ENCODE measurements at places on chromosomes 11 and 22. TPM values are rescaled to one million over a fixed set of nuclear protein-coding genes. Genes with fewer than 3 reads are reported as not detected.

DNA sequence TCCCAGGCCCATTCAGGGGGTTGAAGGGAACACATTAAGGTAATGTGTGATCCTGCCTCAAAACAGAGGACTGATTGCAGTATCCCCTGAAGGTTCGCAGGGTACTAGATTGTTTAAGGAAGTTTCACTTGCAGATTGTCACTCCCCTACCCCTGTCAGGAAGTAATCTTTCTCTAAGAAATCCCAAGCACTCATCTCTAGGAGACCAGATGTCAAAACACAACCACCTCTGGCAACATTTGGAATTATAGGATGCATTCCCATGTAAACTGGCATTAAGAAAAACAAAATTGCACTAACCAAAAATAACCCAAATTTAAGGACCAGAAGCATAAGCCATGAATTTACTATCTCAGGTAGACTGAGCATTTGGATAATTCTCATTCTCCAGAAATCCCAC is 1.6 kb downstream of the MRPL17 start:
- DNase-seq, result peak; percentile 18

The ANO5 gene
- total RNA-seq, result 3.3 TPM

- no peak for DNase-seq
These were observed 6.9 kb downstream of the FEZ1 start for GRCh38 chr11:125489166-125489565.

The APOL1 gene
- 1.9 TPM for total RNA-seq

DNA sequence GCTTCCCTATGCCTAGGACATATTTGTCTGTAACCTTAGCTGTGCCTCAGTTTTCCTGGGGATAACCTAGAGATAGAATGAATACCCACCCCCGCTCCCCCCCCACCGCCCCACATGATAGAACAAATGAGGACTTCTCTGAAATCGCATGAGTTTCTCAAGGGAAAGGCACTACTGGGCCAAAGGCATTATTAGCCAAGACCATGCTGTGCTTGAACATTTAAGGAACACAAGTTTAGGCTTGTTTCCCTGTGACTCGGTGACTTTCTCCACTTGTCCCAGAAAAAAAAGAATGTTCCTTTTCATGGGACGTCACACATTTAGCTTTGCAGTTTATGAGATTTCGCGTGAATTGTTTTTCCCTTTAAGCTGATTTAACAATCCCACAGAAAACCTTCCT is 51.4 kb upstream of the CRTAM start:
- DNase-seq, result no peak

DNA sequence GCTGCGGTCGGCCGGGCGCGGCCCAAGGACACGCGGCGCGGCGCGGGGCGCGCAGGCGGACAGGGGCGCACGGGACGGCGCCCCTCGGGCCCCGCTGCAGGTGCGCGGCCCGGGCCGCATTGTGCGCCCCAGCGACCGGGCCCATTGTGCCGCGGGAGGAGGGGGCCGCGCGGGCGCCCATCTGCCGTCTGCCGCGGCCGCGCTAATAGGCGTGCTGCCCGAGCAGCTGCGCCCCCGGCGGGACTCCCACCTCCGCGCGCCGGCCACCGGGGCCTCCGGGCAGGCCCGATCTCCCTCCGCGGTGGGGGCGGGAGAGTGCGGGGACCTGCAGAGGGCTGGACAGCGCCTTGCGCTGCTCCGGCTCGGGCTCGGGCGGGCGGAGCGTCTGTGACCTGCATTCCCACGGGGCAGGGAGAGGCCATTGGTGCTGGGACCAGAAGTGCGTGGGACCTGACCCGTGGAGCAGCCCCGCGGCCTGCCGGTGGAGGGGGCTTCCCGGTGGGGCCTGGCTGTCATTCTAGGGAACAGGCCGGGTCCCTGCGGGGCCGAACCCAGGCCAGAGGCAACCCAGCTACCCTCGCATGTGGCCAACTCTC is 933 bp downstream of the BRSK2 start:
- DNase-seq, result no peak

DNA sequence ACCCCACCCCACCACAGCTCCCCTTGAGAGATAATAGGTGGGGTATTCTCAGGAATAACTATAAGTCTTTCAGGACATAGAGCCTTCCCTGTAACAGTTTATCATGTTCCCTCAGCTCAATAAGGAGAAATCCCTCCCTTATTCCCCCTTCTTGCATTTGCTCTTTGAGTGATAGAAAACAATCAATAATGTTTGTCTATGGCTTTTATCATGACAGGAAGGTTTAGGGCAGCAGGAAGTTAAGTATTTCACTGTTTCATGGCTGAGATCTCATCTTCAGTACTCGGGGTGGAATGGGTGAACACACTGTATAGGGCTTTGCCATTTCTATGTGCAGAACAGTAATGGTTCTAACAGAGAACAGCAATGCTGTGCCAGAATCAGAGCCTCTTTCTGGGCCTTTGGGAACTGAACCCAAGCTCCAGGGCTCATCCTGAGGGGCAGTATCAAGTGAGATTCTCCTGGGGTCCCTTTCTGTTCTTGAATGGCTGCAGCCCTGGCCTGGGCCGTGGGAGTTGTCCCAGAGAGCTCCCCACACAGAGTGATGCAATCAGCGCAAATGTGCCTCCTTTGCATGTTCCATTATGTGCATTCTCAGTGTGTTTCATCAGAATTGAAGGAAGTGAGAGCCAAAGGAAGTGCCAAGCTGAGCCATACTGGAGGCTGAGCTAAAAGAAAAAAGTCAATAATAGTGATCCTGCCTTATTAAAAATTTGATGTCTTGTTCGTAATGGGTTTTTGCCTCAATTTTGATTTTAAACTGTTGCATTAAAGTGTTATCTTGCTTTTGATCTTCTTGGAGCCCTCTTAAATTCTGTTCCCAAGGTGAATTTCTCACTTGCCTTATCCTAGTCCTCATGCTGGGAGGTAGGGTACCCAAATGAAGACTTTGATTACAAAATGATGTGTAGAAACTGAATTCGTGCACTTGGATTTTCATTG is 2.9 kb upstream of the CYP2R1 start:
- DNase-seq, result no peak

The DERL3 gene
- 0.49 TPM for total RNA-seq

- no peak for DNase-seq
These were observed 5.1 kb upstream of the SAAL1 start for GRCh38 chr11:18111005-18111404.

GRCh38 chr22:29307596-29308147 is 1.2 kb downstream of the GAS2L1 start:
- DNase-seq, result no peak

DNA sequence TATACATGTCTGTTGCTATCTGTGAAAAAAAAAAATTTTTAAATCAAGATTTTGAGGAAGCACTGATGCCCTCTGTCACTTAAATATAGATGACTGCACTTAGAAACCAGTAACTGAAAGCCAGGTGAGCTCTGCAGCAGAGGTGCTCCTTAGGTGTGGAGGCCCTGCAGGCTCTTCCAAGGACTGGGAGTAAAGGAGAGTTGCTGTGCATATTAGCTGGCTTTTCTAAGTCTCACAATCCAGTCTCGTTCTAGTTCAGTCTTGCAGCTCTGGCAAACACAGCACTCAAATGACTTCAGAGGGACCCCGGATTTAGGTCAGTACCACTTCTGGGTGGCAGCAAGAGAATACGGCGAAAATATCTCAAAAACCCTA is 61.0 kb downstream of the LARGE2 start:
- DNase-seq, result no peak

The HOATZ gene
- not detected for total RNA-seq

GRCh38 chr11:70654016-70654415 is 255.7 kb downstream of the CTTN start:
- no peak for DNase-seq

GRCh38 chr11:131311776-131312514 is 58.5 kb upstream of the NTM start:
- DNase-seq, result no peak

DNA sequence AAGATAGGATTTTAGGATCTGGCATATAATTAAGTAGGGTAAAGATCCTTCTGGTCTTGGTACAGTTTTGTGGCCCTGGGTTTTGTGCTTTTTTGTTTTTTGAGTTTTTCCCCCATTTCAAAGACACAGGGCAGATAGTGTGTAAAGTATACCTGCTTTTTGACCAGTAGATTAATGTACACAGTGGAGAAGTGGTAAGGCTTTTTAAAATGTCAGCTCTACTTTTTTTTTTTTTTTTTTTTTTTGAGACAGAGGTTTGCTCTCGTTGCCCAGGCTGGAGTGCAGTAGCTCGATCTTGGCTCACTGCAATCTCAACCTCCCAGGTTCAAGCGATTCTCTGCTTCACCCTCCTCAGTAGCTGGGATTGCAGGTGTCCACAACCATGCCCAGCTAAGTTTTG is 4.0 kb downstream of the EP300 start:
- DNase-seq, result no peak

DNA sequence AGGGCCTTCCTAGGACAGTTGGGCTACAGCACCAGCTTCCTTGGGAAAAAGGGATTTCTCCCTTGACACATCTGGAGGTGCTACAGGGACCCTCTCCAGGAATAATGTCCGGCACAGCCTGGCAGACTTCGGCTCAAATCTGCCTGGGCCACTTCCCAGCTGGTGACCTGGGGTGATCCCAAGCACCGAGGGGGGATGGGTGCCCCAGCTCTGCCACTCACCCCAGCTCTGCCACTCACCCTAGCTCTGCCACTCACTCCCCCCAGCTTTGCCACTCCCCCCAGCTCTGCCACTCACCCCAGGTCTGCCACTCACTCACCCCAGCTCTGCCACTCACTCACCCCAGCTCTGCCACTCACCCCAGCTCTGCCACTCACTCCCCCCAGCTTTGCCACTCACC is 9.9 kb downstream of the OSBPL5 start:
- no peak for DNase-seq

- DNase-seq, result no peak
These were observed 99.4 kb upstream of the AKIP1 start for GRCh38 chr11:8811571-8811970.

DNA sequence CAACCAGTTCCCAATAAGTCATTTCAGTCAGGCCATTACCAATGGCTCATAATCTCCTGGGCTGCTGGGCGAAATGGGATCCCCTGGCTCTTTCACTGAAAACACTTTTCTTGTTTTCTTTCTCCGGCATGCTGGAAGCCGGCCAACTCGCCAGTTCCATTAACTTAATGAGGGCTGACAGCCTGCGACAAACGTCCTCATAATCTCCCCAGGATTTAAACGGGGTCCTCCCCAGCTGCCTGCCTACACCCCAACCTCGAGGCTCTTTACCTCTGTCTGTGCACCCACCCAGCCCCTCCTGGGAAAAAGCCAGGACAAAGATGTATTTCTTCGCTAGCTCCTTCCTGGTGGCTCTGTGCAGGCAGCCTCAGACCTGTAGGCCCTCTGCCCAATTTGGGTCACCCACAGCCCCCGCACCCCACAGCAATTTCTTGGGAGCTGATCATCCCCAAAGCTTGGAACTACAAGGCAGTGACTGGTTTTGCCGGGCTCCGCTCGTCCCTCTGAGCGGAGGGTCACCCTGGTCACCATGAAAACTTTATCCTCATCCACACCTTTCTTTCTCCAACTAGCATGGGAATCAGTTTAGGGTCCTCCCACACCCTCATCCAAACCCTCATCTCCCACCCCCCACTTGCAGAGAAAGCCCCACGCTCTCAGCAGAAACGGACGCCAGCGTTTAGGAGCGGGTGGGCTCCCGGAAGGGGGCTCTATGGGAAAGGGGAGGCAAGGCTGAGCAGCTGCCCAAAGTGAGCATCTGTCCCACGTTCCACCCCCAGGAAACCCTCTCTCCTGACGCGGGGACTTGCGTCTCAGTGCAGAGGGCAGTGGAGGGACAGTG is 51.1 kb upstream of the KCNQ1OT1 start:
- DNase-seq, result no peak

GRCh38 chr11:35030716-35031213 is 108.2 kb upstream of the CD44 start:
- no peak for DNase-seq

DNA sequence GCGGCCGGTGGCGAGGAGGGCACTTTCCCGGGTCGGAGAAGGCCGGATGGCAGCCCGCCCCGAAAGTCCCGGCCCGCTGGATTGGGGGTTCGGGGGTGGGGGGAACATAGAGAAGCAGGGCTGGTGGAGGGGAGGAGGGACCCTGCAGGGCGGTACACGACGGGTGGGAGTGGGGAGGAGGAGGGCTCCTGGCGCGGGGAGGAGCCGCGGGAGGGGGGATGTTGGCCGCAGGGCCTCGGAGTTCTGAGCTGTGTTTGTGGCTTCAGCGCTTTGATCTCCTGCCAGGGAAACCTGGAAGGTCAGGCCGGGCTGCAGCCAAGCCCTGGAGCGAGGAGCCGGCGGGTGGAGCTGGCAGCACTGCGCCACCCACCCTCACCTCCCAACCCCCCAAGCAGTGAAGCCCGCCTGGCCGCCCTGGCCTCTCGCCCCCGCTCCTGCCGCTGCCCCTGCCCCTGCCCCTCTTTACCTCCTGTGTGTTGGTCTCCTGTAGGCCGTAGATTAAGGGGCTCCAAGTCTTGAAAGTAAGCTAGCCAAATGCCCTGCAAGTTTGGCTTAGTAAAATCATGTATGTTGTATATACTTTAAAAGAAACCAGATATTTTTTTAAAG is 30.9 kb downstream of the C22orf31 start:
- DNase-seq, result peak; percentile 23

- DNase-seq, result peak; percentile 22
These were observed 8.3 kb downstream of the FXYD2 start for GRCh38 chr11:117816151-117816741.

The ENTHD1 gene
- total RNA-seq, result not detected

GRCh38 chr22:30326255-30326705 is 461 bp downstream of the TBC1D10A start:
- DNase-seq, result no peak

The PGM2L1 gene
- 6.1 TPM for total RNA-seq

- no peak for DNase-seq
These were observed 43.3 kb upstream of the PAK1 start for GRCh38 chr11:77517226-77517625.

The BCO2 gene
- total RNA-seq, result 4.9 TPM

GRCh38 chr22:22060200-22061084 is 77.9 kb upstream of the TOP3B start:
- no peak for DNase-seq

The DEPDC7 gene
- total RNA-seq, result 6.0 TPM

DNA sequence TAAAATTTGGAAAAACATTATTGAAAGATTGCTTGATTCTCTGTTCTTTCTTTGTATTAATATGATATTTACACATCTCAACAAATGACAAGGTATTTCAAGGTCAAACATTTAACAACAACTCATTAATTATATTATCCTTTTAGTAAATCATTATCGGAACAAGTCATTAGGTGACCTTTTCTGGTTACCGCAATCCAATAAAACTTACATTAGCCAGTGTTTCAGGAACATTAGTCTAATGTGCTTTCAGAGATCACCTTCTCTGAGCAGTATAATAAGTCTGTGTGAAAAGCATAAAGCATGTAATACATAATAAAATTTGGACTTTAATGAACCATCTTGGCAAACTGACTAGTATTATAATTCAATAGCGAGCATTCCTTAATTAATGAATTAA is 1466.4 kb downstream of the FAM181B start:
- DNase-seq, result no peak

Measured in skin of body (tissue), 3 donors.